ENCODE measurements at places on chromosomes 7 and 10.

GRCh38 chr7:140653319-140654108 is 12.9 kb upstream of the DENND2A start:
- no peak for DNase-seq

- DNase-seq, result no peak
Observed at GRCh38 chr7:70614237-70615045, 517.5 kb upstream of the GALNT17 start.

- no peak for DNase-seq
Observed at GRCh38 chr7:95546647-95547046, 49.7 kb downstream of the PDK4 start.

DNA sequence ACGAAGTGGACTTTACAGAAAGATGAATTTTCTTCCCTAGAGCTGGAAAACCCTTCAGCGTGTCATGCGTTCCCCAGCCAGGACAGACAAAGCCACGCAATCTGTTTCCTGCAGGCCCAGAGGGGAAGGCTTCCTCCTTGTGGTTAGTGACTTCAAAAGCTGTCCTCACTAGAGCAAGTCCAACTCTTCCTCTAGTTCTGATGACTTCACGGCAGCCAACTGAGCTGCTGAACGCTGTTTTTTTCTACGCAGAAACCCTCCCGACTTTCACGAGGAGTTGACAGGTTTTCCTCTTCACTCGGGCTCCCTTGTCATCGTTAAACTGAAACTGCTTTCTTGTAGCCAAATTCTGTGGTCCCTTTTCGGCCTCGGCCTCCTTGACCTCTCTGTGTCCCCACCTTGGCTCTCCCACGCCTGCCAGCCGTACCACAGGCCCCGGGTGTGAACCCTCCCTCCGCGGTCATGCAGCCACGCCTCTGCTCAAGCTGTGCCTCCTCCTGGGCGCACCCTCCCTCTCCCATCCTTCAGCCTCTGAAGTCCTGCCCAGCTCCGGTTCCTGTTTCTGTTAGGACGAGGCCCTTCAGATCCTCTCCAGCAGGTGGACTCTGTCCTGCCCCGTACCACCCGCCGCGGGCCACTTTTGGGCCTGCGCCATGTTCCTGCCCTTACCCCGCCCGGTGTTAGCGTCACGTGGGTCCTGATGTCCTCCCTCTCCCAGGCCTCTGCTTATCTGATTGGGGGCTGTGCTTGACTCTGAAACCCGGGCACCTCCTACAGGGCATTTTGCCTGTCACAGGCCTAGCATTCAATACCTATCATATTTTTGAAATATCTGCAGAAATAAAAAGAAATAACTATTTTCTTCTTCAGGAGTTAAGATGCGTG is 39.3 kb downstream of the CUX1 start:
- DNase-seq, result peak; percentile 55

GRCh38 chr10:3750006-3750816 is 34.8 kb downstream of the KLF6 start:
- DNase-seq, result no peak

DNA sequence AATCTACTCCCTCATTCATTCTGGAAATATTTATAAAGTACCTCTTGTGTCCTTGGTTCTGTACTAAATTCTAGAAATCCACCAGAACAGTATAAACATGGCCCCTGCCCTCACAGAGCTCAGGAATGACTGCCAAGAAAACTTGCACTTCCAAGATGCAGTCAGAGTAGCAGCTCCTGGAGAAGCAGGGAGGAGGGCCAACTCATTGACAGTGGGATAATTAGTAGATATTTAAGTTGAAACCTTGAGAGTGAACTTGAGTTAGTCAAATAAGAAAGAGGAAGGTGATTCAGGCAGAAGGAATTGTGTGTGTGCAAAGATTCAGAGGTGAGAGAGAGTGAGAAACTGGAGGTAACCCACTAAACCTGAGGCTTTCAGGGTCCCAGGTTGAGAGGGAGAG is 182.2 kb upstream of the INHBA start:
- DNase-seq, result no peak

- DNase-seq, result no peak
Observed at GRCh38 chr10:10247585-10247984, 770.1 kb upstream of the CELF2 start.

- no peak for DNase-seq
Observed at GRCh38 chr7:151539088-151539671, 19.5 kb upstream of the RHEB start.

- no peak for DNase-seq
Observed at GRCh38 chr7:17447728-17448478, 149.5 kb downstream of the AHR start.

- DNase-seq, result no peak
Observed at GRCh38 chr7:142614116-142614515, 135.2 kb upstream of the PRSS1 start.

DNA sequence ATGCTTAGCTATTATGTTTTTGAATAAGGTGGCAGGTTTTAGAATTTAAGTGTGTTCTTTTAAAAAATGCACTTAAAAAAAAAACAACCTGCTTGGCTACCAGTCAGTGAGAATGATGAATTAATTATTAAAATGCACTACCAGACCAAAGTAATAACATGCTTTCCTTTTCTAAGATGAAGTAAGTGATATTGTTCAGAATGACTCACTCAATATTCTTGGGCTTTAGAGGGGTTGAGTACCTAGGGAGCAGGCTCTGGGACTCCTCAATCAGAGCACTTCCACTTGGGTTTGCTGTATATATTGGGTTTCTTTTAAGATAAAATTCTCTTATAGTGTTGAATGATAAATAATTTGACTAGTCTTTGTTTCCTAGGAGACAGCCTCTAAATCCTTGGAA is 8.6 kb downstream of the STAM start:
- DNase-seq, result no peak

DNA sequence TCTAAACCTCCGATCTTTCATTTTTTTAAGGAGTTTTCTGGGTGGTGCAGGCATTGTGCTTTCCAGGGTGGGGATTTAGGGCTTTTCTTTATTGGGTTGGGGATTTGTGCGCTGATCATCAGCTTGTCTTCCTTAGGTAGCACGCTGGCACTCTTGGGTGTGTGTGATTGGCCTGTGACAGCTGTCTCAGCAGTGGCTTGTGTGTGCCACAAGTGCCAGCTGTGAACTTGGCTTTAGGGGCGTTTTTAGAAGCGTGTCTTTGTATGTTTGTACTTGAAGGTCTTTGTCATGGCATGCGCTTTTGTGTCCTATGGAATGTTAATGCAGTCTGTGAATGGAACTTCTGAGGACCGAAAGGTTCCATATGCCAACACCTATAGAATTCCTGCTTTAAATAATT is 788 bp downstream of the AKAP9 start:
- DNase-seq, result no peak

- DNase-seq, result no peak
Observed at GRCh38 chr10:100000109-100000644, 9.6 kb downstream of the DNMBP start.

- DNase-seq, result no peak
Observed at GRCh38 chr7:137647905-137648565, 198.7 kb downstream of the DGKI start.

- DNase-seq, result no peak
Observed at GRCh38 chr10:98224509-98224908, 43.5 kb downstream of the LOXL4 start.

- DNase-seq, result no peak
Observed at GRCh38 chr10:43965918-43966570, 317.4 kb upstream of the ZNF32 start.

DNA sequence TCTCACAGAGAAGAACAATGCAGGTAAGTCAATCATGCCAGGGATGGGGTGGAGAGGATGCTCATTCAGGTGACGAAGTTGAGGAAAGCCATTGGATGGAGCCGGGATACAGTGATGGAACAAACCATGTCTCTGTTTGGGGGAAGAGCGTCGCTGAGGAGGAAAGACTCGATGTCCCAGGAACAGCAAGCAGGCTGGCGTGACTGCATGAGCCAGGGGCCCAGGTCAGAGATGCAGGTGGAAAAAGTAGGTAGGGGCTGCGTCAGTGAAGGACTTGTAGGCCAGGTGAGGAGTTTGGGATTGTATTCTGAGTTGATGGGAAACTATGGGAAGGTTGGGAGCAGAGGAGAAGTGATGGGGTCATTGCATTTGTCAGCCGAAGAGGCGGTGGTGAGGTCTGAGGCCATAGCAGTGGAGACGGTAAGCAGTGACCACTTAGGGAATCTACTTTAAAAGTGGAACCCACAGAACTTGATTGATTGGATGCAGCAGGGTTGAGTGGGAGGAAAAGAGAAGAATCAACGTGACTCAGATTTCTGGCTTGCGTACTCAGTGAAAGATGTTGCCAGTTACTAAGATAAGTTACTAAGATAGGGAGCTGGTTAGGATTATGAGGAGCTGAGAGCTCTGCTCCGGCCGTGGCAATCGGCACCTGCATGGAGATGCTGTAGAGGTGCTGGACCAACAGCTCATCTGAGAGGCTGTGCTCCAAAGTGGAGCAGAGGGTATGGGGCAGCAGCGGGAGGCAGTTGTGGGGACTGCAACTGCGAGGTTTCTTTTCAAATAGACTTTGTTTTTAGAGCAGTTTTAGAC is 12.5 kb upstream of the IL2RA start:
- DNase-seq, result no peak

- no peak for DNase-seq
Observed at GRCh38 chr7:133053321-133053891, 28.5 kb downstream of the CHCHD3 start.
